D721Med (cell line): ENCODE measurements at places on chromosomes 13 and 19.

DNA sequence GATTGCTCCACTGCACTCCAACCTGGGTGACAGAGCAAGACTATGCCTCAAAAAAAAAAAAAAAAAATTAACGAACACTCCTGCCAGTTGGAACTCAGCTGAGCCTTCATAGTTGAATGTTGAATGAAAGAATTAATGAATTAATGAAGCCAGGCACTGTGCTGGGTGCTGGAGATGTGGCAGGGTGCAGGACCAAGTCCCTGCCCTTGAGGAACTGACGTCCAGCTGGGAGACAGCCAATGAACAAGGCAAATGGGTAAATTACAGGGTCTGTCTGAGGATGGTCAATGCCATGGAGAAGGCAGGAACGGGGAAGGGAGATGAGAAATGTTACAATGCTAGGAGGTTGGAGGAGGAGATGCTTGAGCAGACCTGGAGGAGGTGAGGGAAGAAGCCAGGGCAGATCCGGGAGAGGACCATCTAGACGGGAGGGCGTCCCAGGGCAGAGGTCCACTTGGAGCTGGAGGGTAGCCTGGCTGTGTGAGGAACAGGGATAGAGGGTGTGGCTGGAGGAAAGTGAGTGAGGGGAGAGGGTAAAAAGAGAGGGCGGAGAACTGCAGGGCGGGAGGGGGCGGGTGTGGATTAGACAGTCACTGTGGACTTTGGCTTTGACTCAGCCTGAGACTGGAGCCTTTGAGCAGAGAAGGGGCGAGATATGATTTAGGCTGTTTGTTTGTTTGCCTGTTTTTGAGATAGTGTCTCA lies 16.8 kb upstream of the IGSF23 start:
- no peak for DNase-seq

GRCh38 chr13:29684441-29684840 lies 89.0 kb upstream of the SLC7A1 start:
- DNase-seq, result no peak

- DNase-seq, result no peak
Measured at GRCh38 chr13:74625541-74625940, 491.3 kb upstream of the KLF12 start.

- no peak for DNase-seq
Measured at GRCh38 chr13:58056426-58056825, 424.9 kb downstream of the PCDH17 start.

- no peak for DNase-seq
Measured at GRCh38 chr13:109615721-109616420, 170.5 kb downstream of the IRS2 start.

GRCh38 chr19:40907968-40908735 lies 26.1 kb upstream of the CYP2A7 start:
- no peak for DNase-seq
